ENCODE measurements at places on chromosomes 13 and 19.

- DNase-seq: no peak
Observed at GRCh38 chr13:75762955-75763354, 126.8 kb downstream of the LMO7 start.

DNA sequence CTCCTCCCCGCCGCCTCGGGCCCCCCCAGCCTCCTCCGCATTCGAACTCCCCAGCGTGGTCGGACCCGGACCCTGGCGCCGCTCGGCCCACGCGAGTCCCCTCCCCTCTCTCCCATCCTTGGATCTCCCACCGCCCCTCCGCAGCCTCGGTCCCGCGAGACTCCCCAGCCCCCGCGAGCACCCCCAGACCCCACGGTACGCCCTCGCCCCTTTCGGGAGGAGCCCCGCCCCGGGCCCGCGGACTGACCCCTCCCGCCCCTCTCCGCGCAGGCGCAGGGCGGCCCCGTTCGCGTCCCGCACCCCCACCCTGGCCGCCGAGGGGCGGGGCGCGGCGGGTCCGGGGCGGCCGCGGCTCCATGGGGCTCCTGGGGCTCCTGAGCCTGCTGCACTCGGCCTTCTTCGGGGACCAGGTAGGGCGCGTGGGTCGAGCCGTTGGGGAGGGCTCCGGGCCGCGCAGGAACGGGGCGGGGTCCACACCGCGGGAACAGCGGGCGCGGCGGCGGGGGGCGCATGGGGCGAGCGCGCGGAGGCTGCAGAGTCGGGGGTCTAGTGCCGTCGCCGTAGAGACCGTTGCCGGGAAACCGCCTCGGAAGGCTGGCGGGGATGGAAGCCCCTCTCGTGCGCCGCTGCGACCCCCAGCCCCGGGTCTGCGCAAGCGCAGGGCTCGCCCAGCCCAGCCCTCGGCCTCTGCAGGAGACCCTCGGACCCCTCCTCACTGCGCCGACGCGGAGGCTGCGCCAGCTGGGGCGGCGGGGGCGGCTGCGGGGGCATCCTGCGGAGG is 3.8 kb upstream of the APC2 start:
- DNase-seq: no peak

GRCh38 chr19:58349590-58349989 is 3.7 kb downstream of the A1BG start:
- no peak for DNase-seq

DNA sequence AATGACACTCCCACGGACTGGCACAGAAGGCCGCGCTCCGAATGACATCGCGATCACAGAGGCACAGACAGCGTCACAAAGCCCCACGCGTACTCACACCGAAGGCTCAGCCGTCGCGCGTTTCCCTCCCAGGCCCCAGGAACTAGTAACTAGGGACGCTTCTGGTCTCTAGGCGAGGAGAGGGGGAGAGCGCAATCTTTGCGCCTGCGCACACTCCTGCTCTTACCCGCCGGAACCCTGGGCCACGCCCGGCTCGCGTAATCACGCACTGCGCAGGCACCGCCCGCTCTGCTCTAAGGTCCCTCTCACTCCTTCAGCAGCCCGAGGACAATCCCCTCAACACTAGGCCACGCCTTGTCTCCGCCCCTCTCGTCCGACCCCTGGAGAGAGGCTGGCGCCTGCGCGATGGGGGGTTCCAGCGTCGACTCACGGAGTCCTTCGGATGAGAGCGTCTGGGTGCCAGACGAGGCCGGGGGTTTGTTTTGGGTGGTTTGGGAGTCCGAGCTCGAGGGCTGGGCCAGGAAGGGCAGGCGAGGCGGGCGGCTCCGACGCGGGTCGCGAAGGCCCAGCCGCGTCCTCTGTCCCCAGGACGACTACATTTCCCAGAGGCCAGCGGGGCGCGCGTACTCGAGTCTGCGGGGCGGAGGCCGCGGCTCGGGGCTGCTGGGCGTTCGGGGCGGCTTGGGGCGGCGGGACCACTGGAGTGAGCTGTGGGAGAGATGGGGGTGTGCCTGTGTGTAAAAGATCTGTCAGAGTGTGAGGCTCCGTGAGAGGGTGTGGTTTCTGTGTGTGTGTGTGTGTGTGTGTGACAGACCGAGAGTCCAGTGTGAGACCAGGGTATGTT is at the start of gene ZNF471:
Gene ZNF471, plus strand, starts transcription at position 410 of the 844 bp plus-strand sequence. CDS start 3,717 bp downstream, outside the sequence.
- peak; percentile 99 for DNase-seq

GRCh38 chr19:6587093-6587820 is 3.7 kb downstream of the CD70 start:
- no peak for DNase-seq

DNA sequence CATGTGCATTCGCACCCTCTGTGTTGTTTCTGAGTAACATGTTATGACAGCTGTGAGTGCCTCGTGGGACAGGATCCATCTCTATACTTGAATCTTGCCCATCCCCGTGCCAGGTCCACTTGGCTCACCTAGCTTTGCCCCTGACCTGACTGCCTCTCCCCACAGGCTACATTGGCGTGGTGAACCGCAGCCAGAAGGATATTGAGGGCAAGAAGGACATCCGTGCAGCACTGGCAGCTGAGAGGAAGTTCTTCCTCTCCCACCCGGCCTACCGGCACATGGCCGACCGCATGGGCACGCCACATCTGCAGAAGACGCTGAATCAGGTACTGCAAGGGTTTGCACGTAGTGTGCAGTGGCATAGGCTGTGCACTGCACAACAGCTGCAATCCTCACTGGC is 53.2 kb downstream of the TMED1 start:
- no peak for DNase-seq

- peak; percentile 79 for DNase-seq
Observed at GRCh38 chr19:3184847-3185460, 776 bp upstream of the NCLN start.

DNA sequence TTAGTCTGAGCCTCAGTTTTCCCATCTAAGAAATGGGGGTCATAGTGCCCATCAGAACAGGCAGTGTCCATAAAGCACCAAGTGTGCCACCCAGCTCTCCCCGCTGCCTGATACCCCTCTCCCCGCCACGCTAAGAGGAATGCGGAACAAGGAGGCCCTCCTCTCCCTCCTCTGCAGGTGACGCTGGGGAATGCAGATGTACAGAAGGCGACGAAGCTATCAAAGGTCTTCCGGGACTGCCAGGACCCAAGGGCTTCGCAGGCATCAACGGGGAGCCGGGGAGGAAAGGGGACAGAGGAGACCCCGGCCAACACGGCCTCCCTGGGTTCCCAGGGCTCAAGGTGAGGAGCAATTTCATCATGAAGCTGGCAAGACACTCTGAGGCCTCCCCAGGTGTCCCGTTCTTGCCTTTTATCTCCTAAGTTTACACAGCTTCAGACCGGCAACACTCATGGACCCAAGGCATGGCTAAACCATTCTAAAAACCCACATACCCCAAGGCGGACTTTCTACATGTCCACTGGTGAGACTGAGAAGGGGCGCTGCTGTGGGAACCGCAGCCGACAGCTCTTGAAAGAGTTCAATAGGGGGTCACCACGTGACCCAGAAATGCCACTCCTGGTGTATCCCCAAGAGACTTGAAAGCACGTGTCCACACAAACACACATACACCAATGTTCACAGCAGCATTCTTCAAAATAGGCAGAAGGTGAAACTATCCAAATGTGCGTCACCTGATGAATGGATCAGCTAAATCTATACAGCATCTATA is 102.7 kb downstream of the RAB20 start:
- DNase-seq: no peak

DNA sequence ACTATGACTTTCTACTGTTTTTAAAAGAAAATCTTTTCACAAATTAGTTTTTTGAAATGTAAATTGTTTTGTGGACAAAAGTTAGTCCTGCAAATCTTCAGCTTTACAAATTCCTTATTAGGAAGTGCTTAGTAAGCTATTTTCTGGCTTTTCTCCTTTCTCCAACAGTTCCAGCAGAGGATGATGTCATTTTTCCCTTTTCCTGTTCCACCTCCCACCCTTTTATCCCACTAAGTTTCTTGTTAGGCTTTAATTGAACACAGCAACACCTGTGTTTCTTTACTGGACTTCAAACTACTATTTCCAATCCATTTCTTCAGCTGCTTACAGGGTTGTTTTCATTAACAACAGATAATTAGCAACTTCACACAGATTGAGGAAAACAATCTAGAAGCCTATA is 389.2 kb downstream of the NDFIP2 start:
- DNase-seq: peak; percentile 61

DNA sequence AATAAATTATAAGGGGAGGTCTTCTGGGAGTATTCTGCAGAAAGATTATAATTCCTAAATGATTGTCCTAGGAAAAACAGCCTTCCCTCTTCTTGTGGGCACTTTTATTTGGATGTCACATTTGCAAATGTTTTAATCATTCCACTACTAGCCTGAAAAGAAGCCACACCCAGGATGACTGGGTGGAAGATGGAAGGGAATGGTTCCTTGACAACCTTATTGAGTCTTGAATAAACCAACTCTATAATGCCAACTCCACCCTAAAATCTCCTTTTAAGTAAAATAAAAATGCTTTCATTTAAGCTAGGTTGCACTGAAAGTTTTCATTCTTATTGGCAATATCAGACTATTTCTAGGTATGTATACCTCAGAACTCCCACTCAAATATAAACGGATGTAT is 494.6 kb downstream of the RFC3 start:
- no peak for DNase-seq

DNA sequence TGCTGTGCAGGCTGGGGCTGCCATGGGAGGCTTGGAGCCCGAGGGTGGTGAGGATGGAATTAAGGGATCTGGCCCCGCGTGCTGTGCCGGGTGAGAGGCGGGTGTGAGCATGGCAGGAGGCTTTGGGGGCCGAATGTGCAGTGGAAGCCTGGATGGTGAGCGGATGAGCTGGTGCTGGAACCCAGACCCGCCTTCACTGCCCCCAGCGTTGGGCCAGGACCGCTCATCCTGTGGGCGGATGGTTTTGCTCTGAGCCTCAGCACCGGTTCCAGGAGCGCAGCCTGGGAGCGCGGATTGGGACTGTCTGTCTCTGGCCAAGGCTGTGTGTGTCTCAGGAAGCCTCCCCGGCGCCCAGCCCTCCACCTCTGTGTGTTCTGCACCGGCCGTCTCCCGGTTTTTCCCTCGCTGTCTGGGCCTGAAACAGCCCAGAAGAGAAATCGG is 16.7 kb downstream of the KDM4B start:
- no peak for DNase-seq

DNA sequence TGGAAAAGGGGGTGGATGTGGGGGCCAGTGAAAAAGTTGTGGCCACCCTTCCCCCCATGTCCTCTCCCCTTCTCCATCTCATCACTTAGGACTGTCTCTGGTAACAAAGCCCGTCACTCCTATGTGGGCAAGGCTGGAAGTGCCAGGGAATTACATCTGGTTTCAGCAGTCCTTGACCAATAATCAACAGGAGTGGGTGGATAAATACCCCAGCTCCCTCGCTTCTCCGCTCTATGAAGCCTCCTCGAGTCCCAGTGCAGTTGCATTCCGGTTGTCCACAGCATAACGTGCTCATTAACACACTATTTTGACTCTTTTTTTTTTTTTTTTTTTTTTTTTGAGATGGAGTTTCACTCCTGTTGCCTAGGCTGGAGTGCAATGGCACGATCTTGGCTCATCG is 31.5 kb downstream of the MYO1F start:
- DNase-seq: no peak

DNA sequence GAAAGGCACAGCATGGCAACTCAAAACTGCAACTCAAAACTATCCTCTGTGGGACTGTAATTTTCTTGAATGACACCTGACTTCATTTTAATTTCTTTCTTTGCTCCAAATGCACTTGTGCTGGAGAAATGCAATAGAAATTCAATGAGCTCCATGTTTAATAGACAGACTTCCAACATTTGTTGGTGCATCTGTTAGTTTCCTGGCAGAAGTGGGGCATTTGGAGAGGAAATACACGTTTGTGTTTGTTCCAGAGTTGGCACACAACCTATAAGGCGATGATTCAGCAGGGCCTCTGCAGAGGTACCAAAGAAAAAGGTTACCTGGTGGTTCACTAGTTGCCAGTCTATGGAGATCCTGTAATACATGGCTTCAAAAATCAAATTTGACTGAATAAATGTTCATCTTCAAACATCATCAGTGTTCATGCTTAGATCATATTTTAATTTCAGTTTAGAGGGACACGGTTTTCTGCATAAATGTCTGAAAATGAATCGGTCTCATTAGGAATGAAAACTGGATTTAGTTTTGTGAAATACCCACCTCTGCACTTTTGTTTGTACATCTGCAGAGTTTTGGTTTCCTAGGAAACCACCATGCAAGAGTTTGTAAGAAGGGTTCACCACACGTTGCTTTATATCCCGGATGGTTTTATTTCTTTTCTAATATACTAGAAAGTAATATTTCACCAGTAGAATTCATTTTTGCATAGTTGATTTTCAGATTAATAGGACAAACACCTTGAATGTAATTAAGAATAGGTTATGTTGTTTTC is 21.8 kb upstream of the OBI1 start:
- DNase-seq: no peak

GRCh38 chr13:100658363-100658762 is 16.2 kb downstream of the TMTC4 start:
- DNase-seq: no peak

DNA sequence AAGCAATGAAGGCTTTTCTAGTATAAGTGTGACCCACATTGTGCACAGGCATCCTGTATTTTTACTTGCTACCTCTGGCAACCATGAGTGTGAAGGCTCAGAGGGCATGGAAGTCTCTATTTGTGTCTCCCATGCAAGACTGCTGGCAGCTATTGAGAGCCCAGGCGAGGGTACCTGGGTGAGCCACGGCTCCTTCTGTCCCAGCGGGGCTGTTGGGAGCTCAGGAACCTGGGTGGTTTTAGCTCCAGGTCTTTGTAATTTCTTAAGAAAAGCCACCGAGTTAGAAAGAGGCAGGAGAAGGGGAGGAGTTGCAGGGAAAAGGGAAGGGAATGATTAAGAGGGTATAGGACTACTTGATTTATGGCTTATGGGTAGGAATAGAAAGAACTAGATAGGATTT is 190.4 kb upstream of the SOX1 start:
- no peak for DNase-seq
